A549 treated with Mapracorat at 1 μM for 4 hours (cell line): ENCODE measurements at places on chromosomes 1 and 21. TPM values are rescaled to one million over a fixed set of nuclear protein-coding genes. Genes with fewer than 3 reads are reported as not detected.

FCRL3 gene
- total RNA-seq = not detected in 5 replicates

DENND2D gene
- 0.98 to 1.7 TPM (median 1.1 TPM) in 5 replicates for total RNA-seq

TMCO4 gene
- 5.0 to 7.4 TPM (median 6.0 TPM) in 5 replicates for total RNA-seq

SH3BGRL3 gene
- total RNA-seq = 126 to 157 TPM (median 140 TPM) in 5 replicates

INSRR gene
- not detected in 5 replicates for total RNA-seq
